NCI-H146 (cell line): ENCODE measurements at places on chromosomes 11 and 22.

DNA sequence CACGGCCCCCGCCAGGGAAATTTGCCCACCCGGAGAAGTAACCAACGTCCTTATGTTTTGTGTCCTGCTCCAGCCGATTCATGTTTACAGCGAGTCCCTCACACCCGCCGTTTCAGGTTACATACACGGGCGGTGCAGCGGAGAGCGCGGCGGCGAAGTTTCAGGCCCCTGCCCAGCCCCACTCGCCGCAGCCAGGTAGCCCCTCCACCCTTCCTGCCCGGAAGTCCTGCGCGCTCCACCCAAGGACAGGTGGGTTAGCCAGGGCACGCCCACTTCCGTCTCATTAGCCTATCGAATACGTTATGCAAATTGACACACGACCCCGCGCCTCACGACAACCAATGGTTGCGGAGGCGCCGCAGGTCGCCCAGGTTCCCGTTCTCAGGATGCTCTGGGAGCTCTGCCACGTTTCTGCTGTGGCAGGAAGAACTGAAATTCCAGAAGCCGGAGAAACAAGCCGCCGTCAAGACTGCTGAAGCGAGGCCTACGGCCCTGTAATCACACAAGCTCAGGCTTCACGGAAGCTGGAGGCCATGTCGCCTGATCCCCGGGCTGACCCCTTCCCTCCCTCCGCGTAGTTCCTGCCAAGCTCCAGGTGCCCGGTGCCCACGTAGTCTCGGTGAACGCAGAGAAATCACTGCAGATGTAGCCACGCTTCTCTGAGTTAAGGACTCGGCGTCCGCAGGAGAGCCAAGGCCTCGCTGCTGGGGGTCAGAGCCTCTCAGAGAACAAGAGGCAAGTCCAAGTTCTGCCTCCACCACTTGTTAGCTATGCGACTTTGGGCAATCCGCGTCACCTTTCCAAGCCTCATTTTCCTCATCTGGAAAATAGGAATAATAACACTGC is 22.4 kb upstream of the MYH9 start:
- DNase-seq, result peak; percentile 99

GRCh38 chr22:42265321-42265720 is 5.1 kb downstream of the TCF20 start:
- DNase-seq, result no peak

DNA sequence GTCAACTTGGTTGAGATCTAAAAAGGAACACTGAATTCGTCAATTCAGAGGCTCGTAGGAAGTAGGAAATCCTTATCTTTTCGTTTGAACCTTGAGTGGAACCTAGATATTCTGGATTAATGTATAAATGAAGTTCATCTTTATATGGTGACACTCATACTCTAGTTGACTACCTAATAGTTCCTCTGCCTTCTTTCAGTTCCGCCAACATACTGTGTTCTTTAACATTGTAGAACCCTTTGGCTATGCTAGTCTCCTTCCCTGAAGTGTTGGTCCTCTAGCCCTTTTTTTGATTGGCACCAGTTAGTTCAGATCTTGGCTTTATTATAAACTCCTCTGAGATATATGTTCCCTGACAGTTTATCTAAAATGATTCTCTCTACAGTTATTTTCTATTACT is 1.5 kb downstream of the ATM start:
- no peak for DNase-seq

DNA sequence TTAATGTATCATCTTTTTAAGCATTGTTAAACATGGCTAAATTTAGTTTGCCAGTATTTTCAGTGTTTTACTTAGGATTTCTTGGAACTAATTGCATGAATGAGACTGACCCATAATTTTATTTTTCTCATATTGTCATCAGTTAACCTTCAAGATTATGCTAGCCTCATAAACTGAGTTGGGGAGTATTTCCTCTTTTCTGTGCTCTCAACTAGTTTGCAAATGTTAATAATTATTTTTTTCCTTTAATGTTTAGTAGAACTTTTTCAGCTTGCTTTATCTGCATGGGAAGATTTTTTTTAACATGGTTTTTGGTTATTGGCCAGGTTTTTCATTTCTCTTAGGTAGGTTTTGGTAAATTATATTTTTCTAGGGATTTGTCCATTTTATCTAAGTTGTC is 235.4 kb upstream of the SESN3 start:
- DNase-seq, result no peak

DNA sequence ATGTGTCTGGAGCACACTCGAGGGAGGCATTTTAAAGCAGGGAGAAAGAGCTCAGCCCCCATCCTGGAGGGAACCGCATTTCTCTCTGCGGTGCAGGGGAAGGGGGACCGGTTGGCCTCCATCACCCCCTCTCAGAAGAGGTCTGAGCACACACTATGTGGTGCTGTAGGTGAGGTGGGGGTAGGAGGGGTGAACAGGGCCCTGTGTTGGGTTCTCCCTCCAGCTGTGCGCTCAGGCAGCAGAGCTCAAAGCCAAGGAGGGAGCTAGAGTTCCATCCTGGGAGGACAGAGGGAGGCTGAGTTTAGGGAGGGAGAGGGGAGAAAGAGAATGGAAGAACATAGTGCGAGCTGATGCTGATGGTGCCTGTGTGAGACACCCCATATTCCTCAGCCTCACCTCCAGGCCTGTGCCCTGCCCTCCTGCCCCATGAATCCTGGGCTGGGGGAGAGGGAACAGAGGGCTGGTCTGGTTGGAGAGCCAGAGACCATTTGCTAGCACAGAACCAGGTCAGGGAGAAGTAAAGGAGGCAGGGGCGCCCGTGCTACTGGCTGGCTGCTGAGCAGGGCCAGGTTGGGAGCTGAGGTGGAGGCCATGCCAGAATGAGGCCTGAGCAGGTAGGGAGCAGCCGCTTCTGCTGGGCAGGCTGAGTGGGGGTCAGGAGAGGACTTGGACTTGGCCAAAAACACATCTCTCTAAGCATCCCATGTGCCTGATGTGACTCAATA is 43.7 kb downstream of the ALX4 start:
- DNase-seq, result no peak

- peak; percentile 46 for DNase-seq
Observed at GRCh38 chr11:69801513-69802335, 17.5 kb downstream of the FGF3 start.
